ENCODE measurements at places on chromosomes 1 and 21.

GRCh38 chr1:47872886-47873285 is 124.3 kb downstream of the TRABD2B start:
- DNase-seq, result no peak

DNA sequence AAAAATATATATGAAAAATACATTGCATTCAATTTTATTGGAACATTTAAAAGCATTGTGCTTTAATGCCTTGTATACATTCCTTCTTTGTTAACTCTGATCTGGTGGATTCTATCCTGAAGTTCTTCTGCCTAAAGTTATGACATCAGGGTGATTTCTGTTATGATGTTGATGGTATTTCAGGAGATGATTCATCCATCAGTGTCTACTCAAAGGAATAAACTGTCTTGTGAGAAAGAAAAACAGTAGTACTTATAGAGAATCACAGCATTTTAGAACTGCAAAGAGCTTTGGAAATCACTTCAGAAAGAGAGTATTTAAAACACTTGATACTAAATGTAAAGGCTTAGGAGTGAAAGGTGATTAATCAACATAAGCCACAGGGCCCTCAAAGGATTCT is 155.7 kb downstream of the PTPRC start:
- no peak for DNase-seq

- no peak for DNase-seq
Observed at GRCh38 chr1:12279728-12280464, 50.1 kb downstream of the VPS13D start.

- no peak for DNase-seq
Observed at GRCh38 chr1:212496682-212497081, 64.0 kb downstream of the NENF start.

DNA sequence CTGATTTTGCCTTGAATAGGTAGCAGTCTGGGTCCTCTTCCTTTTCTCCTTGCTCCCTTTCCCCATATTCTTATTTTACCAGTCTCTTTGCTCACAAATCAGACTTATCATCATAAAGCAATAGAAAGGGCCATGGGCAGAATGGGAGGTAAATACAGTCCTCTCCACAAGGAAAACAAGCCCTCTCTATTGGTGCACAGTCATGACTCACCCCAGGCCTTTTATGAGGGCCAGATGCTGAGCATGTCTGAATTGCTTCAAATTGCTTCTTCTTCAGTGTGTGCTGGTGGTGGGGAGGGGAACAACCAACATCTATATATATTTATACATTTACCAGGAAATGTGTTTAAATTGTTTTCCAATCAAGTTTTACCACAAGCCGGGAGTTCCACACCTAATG is 75.2 kb downstream of the GFI1 start:
- no peak for DNase-seq

All from hematopoietic multipotent progenitor cell treated with erythropoietin and hydrocortisone succinate and interleukin-3 and kit ligand, for 17 days (in vitro differentiated cells).